ENCODE measurements at places on chromosomes 1 and 21.
A peak's percentile ranks its signal among the peaks of the same experiment; 100 is the strongest.

GRCh38 chr1:66585002-66585401 is 51.0 kb downstream of the SGIP1 start:
- no peak for DNase-seq

DNA sequence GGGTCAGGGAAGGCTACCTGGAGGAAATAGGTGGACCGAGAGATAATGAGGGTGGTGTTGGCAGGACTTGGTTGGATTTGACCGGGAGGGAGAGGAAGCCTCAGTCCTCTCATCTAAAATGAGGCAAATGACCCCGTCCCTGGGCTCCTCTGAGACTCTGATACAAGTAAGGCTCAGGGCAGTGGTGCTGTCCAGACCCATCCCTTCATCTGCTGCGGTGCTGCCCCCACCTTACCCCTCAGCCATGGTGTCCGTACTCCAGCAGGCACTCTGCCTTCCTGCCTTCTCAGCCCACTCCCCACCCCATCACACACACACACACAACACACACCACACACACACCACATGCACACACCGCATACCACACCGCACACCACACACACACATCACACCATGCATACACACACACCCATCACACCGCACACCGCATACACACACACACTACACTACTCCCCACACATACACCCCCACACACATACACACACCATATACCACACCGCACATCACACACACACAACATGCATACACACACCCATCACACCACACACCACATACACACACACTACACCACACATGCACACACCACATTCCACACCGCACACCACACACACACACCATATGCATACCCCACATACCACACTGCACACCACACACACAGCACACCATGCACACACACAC is 29.4 kb upstream of the SLC26A9 start:
- DNase-seq = no peak

GRCh38 chr1:7646981-7647901 is 123.9 kb upstream of the VAMP3 start:
- DNase-seq = peak; percentile 45

GRCh38 chr21:32119811-32120210 is 159.0 kb downstream of the MIS18A start:
- DNase-seq = no peak

DNA sequence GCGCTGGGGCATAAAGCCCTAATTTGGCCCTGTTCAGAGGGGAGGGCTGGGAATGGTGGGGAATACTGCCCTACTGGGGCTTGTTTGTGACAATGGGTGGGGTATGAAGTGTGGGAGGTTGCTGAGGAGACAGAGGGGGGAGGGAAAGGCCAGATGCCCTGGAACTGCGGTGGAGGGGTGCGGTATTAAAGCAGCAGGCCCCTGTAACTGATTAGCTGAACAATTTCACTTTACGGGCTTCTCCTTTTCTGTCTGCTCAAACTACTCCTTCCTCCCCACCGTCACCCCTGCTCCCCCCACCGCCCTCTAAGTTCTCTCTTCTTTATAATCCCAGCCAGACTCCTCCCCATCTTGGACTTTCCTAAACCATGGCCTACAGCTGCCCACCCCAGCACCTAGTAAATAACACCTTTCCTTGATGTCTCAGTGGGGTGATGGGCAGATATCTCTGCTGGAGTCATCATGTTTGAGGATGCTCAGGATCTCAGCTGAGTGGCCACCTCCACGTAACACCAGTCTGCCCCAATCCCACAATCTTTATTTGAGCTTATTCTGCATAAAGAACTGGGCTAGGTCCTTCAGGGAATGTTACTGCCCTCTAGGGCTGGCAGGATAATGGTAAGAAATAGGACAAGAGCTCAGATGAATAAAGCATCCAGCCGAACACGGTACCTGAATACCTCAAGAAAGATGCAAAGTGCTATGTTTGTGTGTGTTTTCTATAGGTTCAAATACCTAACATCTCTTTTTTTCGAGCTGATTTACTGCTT is 33.5 kb downstream of the XCL1 start:
- no peak for DNase-seq

GRCh38 chr1:201229095-201229494 is 38.5 kb downstream of the IGFN1 start:
- no peak for DNase-seq

GRCh38 chr21:36859744-36860501 is 106.5 kb downstream of the HLCS start:
- no peak for DNase-seq

GRCh38 chr1:6623269-6623965 is 1.3 kb upstream of the THAP3 start:
- DNase-seq = no peak

- DNase-seq = no peak
These were observed 15.6 kb upstream of the FMOD start for GRCh38 chr1:203366476-203366875.

DNA sequence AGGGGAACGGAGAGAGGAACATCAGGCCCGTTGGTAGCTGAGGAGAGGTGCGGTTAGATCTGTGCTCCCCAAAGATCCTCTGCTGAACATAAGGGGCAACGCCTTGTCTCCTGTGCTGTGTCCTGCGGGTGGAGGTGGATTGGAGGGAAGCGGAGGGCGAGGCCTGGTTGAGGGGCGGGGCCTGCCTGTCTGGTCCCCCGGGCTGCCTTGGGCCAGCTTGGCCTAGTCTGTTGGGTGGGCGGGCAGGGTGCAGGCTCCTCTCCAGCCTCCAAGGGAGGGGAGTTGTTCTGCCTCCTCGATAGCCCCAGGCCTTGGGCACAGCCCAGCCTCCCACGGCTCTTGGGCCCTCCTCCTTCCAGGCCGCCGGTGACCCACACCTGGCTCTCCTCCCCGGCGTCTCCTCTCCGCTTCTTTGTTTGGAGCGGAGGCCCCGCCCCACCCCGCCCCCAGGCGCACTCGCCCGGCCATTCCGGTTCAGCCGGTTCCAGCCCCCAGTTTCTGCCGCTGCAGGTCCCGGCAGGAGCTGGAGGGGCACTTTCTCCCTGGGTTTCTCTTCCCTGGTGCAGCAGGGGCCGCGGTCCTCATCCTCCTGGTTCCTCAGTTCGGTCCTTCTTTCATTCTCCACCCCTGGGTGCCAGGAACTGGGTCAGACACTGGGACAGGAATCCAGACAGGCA is 19.4 kb downstream of the PTPRF start:
- DNase-seq = no peak

DNA sequence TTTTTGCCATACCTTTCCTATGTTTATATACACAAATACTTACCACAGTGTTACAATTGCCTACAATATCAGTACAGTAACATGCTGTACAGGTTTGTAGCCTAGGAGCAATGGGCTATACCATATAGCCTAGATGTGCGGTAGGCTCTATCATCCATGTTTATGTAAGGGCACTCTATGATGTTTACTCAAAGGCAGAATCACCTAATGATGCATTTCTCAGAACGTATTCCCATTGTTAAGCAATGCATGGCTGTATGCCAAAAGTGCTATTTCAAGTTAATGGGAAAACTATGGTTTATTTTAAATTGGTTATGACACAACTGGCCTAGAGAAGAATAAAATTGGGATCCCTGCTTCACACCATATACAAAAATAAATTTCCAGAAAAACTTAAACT is 36.9 kb upstream of the DISP1 start:
- no peak for DNase-seq

GRCh38 chr1:226821719-226822085 is 48.7 kb upstream of the PSEN2 start:
- no peak for DNase-seq

DNA sequence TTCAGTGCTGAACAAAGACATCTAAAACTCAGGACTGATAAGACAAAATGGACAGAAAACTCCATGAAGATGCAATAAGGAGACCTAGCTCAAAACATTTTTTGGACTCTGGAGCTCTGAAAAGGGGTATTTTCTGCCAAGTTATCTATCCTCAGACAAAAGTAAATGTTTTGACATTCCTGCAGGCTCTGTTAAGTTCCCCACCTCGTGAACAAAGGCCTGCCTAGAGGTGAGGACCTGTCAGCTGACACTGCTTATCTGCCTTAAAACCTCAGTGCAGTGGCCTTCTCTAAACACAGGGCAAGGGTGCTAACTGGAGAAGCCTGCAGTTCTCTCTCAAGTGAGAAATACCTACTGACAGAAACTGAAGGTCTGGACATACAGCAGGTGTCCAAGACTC is 41.1 kb downstream of the COLGALT2 start:
- no peak for DNase-seq

DNA sequence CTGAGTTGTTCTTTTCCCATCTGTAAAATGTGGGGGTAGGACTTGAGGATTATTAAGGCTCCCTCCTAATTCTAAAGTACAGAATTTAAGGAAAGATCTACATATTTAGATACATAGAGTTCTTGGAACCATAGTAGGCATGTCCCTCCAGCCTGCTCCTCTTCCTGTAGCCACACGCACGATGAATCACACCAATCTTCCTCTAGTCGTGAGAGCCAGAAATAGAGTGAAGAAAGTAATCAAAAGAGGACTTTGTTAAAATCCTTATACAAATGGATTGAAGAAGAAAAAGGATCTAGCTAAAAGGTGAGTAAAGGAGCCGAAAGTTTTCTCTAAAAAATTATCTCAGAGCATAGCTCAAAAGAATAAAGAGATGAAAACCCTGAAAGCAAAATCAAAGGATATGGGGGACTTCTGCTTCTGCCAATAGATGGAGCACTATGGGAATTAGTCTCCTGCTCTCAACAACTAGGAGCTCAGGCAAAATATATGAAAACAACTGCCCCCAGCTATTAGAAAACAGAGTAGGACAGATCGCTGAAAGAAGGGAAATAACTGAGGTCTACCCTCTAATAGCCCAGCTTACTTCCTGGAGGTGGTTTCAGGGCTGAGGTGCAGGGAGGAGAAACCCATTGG is 8.5 kb downstream of the C1orf141 start:
- DNase-seq = no peak

DNA sequence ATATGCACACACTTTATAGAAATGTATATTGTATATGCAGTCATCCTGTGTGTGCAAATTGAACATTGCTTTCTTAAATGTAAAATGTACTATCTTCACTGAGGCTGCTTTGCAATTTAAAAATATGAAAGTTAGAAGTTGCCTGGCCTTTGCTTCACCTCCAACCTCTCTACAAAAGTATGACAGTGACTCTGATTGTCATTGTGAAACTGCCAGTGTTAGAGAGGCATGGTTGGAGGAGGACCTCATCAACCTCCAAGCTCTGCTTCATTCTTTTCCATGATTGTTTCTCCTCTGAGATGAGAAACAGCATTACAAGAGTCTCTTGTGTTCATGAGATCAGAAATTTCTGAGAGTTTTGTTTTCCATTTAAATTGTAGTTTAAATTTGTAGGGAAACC is 185.5 kb downstream of the ZC3H11B start:
- DNase-seq = no peak

DNA sequence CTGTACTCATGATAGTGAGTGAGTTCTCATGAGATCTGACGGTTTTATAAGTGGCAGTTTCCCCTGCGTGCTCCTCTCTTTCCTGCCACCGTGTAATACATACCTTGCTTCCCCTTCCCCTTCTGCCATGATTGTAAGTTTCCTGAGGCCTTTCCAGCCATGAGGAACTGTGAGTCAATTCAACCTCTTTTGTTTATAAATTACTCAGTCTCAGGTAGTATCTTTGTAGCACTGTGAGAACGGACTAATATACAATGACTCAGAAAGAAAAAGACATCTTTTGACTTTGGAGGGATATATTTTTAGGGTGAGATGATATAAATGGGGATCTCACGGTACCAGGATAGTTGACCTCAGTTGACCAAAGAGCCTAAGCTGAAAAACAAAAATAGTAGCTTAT is 74.7 kb upstream of the BACH1 start:
- no peak for DNase-seq

DNA sequence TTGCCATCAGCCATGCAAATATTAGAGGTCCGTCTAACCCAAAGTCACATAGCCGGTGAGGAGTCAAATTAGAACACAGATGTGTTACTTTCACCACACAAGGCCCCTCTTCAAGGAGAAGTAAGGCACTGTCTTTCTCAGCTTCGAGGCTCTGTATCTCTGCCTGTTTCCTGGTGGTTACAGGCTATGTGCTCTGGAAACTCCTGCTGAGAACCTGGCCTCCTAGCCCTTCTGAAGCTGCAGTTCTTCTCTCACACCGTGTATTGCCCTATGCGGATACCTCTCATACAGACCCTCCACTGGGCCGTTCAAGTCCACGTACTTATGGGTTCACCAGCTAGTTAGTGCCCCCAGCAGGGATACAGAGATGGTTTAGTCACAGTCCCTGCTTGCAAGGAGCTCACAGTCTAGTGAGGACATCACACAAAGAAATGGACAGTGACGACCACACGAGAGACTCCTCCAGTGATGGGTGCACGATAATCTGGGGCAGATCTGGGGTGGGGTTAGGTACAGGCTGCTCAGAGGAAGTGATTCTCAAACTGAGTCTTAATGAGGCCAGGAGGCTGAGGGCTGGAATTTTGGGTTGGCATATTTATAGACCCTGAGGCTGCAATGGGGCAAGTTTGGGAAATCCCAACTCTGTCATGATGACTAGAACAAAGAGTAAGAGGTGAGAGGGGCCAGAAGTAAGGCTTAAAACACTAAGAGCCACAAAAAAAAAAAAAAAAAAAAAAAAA is 22.8 kb upstream of the ELOA start:
- no peak for DNase-seq

DNA sequence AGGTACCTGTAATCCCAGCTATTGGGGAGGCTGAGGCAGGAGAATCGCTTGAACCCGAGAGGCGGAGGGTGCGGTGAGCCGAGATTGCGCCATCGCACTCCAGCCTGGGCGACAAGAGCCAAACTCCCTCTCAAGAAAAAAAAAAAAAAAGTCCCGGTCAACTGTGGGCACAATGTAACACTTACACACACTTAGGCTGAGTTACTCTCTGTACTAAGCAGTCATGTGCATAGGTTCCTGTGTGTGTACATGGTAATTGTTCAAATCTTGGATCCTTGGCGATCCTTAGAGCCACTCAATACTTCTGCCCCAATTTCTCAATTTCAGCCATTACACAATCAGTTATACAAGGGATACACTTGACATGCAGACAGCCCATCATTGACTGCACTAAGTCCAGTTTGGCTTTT is 11.6 kb downstream of the SDCCAG8 start:
- no peak for DNase-seq

DNA sequence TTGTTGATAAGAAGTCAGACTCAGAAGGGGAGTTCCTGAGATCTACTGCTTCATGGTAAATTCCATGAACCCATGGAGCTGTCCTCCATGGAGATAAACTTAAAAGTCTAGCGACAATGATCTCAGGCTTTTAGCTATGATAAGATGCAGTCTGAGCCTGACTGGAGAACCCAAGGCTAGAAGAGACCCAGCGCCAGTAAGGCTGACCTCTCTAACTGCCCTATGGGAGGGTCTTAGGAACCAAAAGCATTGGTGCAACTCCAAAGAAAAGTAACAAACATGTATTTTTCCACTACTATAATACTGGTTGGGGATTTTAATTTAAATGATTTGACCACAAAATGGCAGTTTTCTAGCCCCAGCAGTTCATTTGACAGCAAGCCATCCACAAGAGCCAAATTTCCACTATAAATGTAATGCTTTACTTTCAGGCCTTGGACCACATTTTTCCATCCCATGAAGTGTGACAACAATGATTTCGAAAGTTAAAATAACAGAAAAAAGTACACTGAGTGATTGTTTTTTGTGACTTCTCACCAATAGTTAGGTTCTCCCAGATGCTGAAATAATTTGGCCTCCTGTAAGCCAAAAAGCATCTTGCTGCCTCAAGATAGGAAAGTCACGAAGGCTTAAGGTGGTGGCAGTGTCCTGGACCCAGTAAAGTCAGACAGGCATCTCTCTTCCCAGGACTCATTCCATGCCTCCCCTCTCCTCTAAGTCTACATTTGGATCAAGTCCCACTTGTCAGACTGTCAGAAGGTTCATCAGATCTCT is 43.1 kb upstream of the EXOSC10 start:
- no peak for DNase-seq
